KG1 (cell line): ENCODE measurements at places on chromosomes 4 and X.

DNA sequence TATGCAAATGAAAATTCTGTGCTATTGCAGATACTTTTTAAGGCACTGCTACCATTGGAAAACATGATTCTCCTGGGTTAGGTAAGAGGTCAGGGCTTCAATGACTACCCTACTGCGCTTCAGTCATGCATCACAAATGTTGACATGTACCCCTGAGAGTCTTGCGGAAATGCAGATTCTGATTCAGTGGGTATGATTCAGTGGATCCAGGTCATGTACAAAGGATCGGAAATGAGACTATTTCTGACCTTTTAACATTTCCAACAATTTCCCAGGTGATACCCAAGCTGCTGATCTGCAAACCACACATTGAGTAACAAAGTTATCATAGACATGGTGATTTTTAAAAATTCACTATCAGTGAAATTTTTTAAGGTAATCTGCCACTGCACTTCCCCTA is 62.6 kb downstream of the DDX53 start:
- DNase-seq: no peak

DNA sequence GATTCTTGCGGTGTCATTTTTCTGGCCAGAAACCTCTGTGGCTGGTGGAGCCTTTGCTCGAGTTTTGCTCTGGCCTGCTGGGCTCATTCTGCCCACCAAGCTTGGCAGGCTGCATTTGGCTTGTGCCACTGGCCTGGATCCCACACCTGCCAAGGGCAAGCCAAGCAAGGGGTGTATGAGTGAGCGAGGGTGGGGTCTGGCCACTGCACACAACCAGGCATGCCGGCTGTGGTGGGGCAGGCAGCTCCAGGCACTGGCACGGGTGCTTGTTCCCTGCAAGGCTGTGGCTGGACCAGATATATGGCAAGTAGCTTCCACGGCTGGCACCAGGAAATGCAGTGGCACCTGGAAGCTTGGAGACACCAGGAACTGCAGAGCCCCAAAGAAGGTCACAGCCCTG is 68.6 kb upstream of the PPP3CA start:
- DNase-seq: no peak

- DNase-seq: peak; percentile 60
Measured at GRCh38 chr4:1249148-1249730, 309 bp upstream of the CTBP1 start.

GRCh38 chr4:6594826-6595355 is 19.9 kb downstream of the MAN2B2 start:
- no peak for DNase-seq

DNA sequence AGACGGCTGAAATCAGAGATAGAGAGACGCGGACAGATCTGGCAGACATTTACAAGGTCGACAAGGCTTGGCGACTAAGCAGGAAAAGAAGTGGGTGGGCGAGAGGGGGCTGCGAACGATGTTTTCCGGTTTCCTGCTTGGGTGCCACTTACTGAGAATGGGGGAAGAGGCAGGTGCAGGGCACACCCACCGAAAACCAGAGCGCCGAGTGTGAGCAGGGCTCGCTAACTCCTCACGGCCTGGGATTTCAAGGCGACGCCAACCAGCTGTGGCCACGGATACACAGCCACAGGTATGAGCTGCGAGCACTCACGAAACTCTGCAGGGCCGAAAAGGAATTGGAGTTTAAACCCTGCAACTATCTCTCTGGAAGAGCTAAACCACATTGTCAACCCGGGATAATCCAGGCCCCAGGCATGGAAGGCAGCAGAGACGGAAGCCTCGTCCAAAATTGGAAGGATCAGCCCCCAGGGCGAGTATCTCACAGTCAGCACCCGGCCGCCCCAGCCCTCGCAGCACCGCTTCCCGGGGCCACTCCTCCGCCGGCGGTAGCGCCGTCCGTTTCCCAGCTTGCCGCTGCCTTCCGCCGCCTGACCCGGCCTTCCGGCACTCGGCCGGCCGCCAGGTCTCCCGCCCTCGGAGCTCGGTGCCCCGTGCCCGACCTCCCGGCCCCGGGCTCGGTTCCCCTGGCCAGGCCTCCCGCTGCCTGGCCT is 778 bp downstream of the CASP3 start:
- DNase-seq: no peak

DNA sequence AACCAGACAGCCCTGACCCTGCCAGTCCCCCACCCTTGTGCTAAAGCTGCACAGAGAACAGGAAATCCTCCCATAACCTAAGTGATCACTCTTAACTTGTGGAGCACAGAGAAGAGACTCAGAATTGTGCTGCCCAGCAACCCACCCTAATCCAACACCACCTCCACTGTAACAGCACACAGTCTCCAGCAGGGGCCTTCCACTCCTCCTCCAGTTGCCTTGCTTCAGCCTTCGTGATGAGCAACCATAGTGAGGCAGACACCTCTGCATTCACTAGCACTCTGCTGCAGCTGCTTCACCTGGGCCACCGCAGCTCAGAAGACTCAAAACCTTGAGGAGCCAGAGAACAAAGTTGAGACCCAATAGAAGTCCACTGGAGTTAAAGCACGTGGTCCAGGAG is 7.9 kb upstream of the UGT2B4 start:
- DNase-seq: no peak

- DNase-seq: no peak
Measured at GRCh38 chrX:10722851-10723250, 102.5 kb upstream of the MID1 start.

- DNase-seq: no peak
Measured at GRCh38 chr4:7608046-7608445, 173.3 kb upstream of the PSAPL1 start.

DNA sequence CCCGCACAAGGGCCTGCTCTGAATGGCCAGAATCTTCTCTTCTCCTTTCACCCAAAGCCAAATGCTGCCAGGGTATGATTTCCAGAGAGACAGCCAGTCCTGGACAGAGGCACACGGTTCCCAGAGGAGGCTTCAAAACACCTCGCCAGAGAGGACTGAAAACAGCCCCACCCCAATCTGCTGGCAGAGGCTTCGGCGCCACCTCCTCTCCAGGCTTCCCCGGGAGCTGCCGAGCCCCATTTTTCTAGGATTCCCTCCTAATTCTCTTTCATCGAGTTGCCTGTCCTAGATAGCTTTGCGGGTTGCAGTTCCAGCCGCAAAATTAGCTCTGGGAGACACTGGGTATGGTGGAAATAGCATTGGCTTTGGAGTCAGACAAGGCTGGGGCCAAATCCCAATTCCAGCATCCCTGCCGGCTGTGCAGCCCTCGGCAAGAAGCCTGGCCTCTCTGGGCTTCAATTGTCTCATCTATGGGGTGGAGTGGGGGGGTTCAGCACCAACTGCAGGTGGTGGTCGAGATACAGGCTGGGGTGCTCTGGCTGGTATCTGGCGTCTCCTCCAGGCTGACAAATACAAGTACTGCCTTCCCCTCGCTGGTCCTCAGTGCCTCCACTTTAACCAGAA is 22.6 kb downstream of the PPP2R2C start:
- no peak for DNase-seq

- DNase-seq: no peak
Measured at GRCh38 chr4:168877511-168878491, 132.3 kb downstream of the CBR4 start.

GRCh38 chr4:38323141-38323641 is 340.8 kb upstream of the KLF3 start:
- no peak for DNase-seq

DNA sequence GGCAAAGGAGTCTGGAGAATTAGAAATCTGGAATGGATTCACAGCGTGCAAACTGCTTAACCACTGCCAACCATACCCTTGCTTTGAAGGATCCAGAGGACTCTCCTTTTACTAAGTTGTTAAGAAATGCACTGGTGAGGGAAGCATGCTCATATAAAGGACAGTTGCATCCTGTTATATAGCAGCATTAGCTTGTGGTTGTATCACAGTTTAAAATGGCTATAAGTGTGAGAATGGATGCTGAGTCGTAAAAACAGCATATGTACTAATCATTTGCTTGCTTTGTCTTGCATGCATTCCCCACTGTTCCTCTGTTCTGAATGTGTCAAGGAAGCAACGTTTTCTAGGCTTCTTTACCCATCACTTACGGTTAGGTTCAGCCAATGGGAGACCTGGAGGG is 101.1 kb downstream of the CXCL13 start:
- DNase-seq: no peak

DNA sequence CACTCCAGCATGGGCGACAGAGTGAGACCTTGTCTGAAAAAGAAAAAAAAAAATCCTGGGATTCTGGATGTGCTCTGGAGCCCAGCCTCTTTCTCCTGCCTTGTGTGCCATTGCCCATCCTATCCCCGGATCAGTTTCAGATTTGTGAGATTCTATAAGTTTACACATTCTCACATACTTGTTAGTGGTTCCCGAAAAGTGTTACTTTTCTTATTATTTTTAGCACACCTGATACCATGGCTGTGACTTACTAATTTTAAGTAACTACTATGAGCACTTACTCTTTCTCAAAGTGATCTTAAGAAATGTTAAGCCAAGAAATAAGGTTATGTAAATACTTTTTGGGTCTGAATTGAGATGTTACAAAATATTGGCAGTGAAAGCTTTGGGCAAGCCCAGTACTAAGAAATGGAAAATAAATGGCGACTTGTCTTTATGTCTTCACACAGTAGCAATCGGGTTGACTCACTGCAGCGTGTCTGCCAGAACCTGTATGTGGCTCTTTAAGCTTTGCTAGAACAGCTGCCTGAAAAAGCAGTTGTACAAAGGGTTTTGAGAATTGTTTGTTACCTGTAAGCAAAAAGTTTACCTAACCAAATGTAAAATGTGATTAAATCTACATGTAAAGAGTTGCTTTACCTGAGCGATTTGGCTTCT is 118.7 kb downstream of the KLHL8 start:
- DNase-seq: no peak

DNA sequence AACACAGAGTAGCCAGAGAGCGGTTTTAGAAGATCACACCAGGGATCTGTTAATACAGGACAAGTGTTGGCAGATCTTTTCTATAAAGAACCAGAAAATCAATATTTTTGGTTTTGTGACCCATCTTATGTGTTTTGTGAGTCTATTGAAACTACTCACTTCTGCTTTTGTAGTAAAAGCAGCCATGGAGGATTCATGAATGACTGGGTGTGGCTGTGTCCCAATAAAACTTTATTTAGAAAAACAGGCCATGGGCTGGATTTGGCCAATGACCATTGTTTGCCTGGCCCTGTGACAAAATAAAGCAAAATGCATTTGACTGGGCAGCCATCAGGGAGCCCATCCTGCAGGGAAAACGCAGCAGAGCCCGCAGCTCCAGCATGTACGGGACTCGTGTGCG is 99.9 kb upstream of the ADRA2C start:
- DNase-seq: no peak

DNA sequence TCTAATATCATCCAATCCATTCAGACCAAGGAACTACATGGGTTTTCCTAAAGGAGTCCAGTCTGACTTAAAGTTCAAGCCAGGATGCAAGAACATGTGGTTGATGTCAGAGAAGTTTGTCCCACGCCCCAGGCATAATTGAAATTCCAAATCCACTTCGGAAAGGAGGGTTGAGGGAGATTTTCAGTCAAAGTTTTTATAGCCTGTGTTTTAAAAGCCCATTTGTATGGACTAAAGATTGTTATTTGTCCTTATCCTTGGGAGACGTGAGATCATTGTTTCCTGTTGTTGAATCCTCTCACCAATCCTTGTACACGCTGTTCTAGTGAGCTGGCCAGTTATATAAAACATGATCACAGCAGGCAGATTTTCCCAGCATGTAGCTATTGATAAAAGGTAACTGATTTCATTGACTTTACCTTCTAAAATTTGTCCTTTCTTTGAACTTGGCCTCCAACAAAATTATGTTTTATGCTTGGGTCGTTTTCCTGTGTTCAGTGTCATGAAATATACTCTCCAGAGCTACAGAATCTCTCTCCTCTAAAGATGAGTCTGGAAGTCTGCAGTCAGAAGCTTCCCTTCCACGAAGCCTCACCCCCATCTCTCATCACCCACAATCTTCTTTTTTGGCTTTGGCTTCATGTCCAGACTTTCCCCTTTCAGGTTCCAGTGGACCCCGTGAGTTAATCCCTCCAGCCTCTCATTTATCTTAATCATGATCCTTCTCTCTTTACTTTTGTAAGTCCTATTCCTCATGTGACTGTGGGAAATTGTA is 92.9 kb downstream of the ATP10D start:
- DNase-seq: no peak

DNA sequence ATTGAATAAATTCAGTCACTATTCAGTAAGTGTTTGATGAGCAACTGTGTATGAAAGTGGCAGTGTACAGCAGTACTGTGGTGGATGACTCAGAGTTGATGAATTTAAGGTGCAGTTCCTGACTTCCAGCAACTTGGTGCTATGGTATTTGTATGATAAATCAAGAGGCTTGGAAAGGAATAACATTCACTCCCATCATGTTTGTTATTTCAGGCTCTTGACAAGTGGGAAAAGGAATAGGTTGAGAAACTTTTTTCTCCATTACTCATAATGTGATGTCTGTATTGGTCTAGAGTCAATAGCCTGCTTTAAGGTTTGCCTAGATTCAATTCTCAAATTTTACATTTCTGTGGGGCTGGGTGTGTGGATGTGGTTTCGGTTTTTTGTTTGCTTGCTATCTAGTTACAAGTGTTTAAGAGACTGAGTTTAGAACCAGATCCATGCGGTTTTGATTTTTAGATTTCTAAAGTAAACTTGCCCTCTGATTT is 35.1 kb upstream of the CYP2U1 start:
- DNase-seq: no peak

DNA sequence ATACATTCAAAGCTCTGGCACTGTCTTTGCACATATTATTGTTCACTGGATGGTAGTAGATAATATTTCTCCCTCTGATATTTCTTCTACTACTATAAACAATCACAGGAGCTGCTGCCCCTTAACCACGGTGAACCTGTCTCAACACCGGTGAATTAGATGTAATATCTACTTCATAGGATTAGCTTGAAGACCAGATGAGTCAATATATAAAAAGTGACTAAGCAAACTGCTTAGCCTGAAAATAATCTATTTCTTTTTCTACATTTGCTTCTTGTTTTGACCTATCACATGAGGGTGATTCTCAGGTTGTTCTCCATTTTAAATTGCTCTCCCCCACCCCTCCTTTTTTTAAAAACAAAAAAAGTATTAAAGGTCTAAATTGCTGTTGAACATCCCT is 645.5 kb downstream of the ANKRD50 start:
- no peak for DNase-seq

DNA sequence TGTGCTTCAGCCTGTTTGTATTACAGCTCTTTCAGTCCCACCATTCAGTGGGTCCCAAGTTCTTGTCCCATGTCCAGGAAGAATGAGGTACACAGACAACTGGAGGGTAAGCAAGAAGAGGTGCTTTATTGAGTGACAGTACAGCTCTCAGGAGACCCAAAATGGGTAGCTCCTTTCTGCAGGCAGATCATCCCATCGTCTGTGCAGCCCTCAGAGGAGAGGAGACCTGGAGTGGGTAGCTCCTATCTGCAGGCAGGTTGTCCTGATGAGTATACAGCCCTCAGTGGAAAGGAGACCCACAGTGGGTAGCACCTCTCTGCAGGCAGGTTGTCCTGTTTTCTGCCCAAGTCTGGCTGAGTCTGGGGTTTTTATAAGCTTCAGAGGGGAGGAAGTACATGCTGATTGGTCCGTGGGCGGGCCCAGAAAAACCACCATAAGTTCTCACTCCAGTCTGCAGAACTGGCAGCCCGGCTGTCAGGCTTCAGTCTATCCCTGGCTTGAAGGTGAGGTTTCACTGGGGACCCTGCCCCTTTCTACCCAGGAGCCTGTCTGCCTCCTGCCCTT is 18.0 kb downstream of the GRK4 start:
- DNase-seq: no peak
